ENCODE measurements at places on chromosomes 2 and 18.

DNA sequence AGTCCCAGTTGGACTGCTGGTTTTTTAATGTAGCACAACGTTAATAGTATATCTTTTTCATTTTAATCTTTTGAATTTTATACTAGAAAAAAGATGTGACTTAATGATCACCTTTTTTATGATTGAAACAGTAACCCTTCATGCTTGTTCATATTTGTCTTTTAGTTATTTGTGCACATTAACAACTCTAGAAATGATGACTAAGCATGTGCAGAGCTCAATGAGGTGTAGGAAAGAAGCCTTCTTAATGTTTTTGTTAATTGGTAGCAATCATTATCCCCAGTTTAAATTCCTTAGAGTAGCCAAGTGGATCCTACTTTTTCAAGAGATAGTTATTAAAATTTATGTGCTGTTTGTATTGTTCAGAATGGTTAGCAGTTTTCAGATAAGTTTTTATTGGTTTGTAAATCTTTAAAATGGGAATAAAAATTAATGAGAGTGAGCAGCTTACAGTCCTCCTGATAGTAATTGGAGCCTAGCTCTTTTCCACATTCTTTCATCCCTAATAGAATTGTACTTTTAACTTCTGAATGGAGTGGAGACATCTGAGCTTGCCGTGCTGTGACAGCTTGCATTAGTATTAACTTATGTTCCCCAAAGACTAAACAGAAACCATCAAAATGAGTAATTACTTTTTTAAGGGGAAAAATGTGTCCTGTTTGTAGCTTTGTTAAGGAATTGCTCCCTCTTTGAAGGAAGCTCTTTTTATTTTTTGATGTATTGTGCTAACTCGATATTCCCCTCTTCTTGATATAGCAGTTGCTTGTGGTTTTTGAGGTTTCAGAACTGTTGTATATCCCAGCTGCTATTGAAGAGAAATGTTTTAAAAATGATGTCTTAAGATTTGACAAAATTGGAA is 17.3 kb downstream of the PIK3C3 start:
- DNase-seq: no peak

GRCh38 chr2:191041418-191042161 is 27.6 kb upstream of the STAT1 start:
- no peak for DNase-seq

DNA sequence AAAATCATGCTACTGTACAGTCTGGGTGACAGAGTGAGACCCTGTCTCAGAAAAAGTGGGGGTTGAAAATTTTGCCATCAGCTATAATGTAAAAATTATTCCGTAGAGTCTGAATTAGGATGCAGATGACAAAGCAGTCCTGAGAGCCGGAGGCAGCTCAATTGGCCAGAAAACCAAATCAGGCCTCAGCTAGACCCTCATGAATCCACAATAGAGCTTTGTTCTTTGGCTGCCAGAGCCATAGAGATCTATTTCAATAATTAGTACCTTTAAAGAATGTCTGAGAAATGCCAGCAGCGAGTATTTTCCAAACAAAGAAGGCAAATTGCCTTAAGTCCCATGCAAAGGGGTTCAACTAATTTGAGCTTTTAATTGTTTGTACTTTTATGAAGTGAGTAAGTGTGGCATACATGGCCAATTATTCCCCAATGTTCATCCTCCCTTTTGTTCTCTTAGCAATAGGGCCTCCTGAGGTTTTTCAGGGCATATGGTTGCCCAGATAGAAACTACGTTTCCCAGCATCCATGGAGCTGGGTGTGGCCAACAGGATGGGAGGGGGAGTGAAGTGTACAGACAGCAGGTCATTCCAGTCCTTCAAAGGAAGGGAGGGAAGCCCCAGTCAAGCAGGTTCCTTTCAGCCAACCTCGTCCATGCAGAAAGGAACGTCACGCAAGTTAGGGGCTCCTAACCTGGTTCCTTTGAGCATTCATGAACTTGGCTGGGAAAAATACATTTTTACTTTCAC is 211.3 kb upstream of the APCDD1 start:
- DNase-seq: no peak

- DNase-seq: no peak
Measured at GRCh38 chr2:164802095-164802707, 39.4 kb downstream of the COBLL1 start.

DNA sequence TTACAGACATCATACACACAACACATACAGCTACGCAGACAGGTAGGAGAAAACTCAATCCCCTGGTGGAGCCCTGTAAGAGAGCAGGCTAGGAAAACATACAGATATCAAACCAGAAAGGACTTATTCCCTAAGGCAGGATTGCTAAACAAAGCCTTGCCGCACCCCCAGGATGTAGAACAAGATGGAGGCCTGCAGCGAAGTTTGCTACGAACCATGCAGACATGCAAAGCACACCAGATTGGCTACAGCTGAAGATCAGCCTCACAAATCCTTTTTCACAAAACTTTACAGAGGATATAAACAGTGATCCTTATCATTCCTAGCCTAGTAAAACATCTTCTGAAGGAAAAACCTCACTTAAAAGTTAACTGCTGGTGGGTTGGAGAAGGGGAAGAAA is 28.3 kb downstream of the C18orf54 start:
- no peak for DNase-seq

DNA sequence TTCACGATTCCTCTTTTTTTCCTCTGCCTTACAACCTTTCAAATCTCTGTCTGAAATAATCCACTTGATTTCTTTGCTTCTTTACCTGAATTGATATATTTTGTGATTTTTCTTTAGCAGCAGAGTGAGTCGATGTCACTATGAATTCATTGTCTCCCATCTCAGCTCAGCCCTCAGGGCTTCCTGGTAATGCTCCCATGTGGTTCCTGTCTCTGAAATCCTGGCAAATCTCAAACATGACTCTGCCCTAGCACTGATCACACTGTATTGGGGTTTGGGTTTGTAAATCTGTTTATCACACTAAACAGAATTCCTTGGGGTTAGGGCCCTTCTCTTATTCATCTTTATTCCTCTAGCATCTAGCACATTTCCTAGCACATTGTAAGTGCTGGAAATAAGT is 43.0 kb upstream of the MSTN start:
- DNase-seq: no peak

- DNase-seq: no peak
Measured at GRCh38 chr2:236899950-236900640, 185.6 kb upstream of the COPS8 start.

DNA sequence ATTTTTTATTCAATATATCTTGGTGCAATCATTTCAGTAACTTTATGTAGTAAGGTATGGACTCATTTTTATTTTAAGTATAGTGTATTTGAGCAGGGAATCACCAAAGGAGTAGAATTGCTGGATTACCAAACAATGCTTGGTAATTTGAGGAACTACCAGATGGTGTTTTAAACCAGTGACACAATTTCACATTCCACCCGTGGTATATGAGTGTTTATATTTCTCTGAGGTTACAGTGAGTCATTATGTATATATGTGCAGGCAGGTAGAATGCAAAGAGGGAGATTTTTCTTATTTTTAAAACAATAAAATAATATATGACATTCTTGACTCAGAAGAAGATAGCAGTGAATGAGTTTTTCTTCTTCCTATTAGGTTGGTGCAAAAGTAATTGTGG is 596.9 kb downstream of the DCC start:
- DNase-seq: no peak

DNA sequence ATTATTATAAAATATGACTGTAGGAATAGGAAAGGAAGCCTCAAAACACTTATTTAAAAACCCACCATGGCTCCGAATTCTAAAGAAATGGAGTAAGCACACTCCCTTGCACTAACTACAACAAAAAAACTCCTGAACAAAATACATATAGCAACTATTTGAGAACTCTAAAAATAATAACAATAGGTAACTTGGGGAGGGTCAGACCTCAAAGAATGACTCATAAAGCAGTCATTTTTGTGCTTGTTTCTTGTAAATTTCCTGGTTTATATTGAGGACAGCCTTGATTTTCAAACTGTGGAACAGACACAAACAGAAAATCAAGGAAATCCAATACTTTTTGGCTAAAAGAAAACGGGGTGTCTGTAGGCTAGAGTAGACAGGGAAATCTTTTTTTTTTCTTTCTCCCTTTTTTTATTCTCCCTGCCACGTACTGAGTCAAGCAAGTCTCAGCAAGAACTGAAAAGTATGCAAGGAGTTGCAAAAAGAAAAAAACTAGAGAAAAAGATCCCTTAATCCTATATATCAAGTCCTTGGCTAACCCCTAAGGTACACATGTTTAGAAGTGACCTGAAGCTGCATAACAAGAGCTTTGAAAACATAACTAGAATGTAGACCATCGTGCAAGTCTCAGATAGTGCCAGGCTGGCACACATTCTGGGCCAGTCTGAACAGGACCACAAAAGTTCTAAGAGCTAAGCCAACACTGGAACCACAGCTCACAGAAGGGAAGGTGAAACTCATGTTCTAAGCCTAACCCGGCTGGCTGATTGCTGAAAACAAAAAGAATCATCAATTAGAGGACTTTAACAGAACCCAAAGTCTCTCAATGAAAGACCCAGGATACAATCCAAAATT is 403.1 kb upstream of the LYPD1 start:
- no peak for DNase-seq

DNA sequence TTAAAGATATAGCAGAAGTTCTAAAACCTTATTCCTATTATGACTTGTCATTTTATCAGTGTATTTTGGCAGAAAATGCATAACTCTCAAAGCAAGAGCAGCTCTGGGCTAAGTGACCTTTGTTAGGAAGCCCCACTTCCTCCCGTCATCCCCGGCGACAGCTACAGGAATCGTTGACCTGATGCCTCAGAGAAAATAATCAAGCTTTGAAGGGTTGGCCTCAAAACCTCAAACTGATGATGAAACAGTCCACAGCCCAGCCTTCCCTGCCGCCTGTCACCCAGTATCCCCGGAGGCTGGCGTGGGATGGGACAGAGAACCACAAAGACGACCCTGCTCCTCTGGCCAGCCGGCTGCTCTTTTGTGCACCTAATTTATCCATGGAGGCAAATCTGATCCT is 65.3 kb downstream of the KCNF1 start:
- no peak for DNase-seq

- peak; percentile 33 for DNase-seq
Measured at GRCh38 chr18:35407871-35408481, 30.8 kb upstream of the ZNF396 start.

DNA sequence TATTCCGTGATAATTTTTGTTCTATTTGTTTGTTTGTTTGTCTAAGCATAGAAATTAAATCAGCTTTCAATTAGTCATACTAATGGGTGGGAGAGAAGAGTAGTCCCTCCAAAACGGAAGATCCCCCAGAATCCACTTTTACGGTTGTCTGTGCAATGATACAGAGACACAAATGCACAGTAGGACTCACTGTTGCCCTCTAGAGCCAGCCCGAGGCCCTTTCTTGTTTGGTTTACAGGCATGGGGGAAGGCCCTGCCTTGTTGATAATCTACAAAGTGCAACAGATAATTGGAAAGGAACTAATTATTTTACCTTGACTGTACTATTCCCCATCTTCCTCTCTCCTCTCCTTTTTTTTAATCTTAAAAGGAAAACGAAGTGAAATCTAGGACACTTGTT is 121.1 kb downstream of the ACOXL start:
- peak; percentile 64 for DNase-seq

DNA sequence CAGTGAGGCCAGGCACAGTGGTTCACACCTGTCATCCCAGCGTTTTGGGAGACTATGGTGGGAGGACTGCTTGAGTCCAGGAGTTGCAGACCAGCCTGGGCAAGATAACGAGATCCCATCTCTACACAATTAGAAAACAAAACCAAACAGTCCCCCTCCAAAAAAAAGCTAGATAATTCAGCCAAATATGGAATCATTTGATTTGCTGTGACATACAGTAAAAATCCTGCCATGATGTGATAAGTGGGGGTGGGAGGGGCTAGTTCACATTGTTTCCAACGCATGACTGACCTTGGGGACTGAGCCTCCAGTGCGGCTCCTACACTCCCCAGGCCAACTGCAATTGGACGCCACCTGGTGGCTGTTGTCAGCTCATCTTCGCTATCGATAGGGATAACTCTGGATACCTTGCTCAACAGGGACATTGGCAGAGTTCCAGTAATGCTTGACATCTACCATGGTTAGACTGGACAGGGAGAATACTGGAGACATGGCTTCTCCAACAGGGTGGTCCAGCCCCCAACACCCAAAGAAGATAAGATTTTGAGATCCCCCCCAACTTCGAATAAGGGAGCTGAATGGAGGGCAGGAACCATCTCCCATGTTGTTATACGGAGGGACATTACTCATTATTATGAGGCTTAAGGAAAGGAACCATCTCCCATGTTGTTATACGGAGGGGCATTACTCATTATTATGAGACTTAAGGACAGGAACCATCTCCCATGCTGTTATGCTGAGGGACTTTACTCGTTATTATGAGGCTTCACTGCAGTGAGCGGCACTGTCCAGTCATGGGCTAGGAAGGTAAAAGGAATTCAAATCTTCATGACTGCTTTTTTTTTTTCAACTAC is 135.9 kb downstream of the TGIF1 start:
- DNase-seq: peak; percentile 65

GRCh38 chr2:46297546-46298271 is 502 bp downstream of the EPAS1 start:
- DNase-seq: peak; percentile 68

DNA sequence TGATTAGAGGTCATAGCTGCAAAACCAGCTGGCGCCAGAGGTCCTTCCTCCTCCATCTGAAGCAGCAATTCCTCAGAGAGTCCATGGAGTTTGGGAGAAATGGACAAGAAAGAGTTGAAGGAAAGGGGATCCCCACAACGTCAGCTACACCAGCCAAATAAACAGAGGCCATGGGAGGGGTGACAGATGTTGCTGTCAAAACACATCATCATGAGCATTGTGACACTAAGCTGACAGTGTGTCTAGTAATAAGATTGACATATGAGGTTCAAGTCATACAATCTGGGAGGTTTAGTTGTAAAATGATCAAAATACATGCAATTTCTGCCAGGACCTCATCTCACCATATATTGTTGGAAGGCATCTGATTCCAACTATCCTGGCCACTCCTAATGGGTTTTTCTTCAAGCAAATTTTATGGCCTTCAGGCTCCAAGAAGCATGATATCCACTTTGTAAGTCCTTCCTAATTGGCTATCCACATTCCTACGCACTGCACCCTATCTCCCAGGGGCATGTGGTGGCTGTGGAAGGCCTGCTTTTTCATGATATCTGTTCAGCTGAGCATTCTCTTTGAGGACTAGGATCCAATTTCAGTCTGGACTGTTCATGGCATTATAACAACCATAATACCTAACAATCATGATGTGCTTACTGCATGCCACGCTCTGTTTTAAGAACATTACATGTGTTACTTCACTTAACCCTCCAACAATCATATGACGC is 335.0 kb upstream of the ID2 start:
- no peak for DNase-seq

DNA sequence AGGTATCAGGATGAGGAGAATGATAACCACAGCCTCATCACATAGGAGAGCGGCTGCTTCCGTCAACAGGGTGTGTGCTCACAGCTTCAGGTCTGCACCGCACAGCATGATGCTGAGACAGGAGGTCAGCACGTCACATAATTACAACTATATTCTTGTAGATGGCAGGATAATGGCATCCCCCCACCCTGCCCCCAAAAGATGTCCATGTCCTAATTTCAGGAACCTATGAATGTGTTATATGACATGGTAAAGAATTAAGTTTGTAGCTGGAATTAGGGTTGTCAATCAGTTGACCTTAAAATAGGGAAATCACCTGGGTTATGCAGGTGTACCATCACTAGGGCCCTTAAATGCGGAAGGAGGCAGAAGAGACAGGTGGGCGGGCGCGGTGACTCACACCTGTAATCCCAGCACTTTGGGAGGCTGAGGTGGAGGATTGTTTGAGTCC is 73.9 kb downstream of the ARL4C start:
- DNase-seq: peak; percentile 62

GRCh38 chr2:129236601-129237000 is 742.9 kb upstream of the RAB6C start:
- DNase-seq: no peak

GRCh38 chr18:2883076-2883735 is 36.4 kb downstream of the EMILIN2 start:
- DNase-seq: peak; percentile 27

All from activated naive CD4-positive, alpha-beta T cell treated with anti-CD3 and anti-CD28 coated beads, Interleukin-2, amount 50 U/mL, for 16 hours (primary cell).